ENCODE measurements at places on chromosomes 13 and 19.

DNA sequence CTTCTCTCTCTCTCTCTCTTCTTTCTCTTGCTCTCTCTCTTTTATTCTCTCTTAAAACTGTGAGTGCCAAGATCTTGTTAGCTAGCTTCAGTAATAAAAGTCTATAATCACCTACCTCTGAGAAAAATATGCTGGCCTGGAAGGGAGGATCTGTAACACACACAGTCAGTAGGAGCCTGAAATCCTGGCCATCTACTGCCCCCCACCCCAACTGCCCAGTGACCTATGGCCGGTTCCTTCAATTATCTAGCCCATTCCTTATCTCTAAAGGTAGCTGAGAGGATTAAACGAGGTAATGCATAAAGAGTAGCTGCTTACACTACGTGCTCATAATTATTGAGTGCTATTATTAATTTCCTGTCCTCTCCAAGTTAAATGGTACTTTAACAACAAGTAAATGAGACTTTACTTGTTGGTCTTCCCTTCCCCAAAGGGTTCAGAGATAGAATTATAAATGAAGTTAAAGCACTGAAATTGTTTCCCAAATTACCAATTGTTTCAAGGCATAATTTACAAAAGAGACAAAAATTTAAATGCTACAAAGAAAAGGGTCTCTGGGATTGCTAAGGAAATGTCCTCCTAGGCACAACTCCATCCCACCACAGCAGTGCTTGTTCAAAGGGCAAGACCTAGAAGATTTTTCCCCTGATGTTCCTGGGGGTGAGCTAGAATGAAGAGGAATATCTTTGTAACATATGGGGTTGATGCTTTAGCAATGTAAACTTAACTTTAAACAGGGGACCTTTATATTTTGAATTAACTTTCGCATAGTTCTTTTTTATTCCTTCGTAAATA is 1.8 kb downstream of the LCP1 start:
- DNase-seq, result no peak

GRCh38 chr13:23321535-23322241 is 111.8 kb downstream of the SACS start:
- no peak for DNase-seq

DNA sequence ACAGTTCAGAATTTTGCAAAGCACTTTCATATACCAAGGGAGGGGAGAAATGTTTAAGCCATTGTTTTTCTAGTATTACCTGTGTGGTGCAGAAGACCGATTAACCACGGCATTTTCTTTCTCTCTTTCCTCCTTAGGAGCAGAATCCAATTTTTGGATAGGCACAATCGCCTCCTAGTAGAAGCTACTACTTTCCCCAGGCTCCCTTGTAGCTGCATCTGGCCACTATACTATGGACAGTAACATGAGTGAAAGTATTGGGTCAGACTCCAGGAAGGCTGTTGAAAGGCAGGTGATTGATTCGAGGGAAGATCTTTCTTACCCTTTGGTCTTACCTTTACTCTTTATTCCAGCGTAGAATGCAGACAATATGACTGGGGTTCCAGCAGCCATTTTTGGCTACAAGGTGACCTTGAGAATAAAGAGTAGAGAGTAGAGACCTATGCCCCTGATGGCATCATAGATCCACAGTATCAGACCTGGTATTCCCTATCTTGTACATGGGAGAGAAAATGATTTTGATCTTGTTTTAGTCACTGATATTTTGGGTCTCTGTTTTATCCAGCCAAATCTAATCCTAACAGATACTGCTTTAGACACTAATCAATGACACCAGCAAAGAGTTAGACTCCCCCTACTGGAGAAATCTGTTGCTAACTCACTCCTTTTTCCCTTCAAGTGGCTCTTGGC is 77.0 kb downstream of the LRRC63 start:
- no peak for DNase-seq

DNA sequence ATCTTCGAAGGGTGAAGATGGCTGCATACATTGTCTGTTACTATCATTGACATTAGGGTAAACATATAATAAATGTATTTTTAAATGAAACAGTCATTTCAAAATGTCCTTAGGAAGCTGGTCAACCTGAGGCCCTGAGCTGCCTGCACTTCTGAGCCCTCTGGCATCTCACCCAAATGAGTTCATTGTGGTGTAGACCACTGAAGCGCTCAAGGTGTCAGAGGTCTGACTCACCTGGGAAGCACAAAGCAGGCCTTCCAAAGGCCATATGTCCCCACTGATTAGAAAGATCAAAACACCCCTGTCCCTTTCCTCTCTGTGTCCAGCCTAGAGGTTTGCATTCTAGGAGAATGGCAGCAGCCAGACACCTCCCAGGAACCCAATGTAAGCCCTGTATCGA is 59.6 kb downstream of the COL4A2 start:
- DNase-seq, result no peak

- no peak for DNase-seq
Measured at GRCh38 chr19:7772752-7773291, 9.8 kb downstream of the CLEC4M start.

GRCh38 chr19:31235806-31236205 is 113.4 kb downstream of the TSHZ3 start:
- no peak for DNase-seq

DNA sequence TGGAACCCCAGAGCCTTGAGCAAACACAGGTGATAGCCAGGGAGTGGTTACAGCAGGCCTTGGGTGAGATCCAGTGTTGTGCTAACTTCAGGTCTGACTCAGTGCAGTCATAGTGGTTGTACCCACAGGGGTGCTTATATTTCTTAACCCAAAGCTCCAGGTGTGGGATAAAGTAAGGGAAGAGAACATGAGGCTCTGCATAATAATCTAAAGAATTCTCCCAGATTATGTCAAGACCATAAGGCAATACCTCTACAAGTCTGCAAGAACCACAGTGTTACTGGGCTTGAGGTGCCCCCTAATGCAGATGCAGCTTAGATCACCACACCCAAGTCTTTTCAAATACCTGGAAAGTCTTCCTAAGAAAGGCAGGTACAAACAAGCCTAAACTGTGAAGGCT is 485.4 kb downstream of the RFC3 start:
- no peak for DNase-seq

DNA sequence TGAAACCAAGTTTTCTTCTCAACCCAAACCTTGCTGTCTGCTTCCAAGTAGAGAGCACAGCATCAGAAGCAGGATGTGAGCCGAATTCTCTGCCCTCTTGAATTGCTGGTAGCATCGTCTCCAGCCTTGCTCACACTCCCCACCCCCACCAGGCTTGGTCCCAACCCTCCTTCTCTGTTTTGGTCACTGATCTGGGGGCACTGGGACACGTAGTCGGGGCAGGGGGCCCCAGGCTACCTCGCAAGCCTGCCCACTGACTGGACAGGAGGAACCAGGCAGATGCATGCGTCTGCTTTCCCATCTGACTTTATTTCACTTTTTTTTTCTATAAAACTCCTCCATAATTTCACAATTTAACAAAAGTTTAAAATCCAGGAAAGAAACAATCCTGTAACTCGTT is 69.7 kb downstream of the MLLT1 start:
- DNase-seq, result no peak

DNA sequence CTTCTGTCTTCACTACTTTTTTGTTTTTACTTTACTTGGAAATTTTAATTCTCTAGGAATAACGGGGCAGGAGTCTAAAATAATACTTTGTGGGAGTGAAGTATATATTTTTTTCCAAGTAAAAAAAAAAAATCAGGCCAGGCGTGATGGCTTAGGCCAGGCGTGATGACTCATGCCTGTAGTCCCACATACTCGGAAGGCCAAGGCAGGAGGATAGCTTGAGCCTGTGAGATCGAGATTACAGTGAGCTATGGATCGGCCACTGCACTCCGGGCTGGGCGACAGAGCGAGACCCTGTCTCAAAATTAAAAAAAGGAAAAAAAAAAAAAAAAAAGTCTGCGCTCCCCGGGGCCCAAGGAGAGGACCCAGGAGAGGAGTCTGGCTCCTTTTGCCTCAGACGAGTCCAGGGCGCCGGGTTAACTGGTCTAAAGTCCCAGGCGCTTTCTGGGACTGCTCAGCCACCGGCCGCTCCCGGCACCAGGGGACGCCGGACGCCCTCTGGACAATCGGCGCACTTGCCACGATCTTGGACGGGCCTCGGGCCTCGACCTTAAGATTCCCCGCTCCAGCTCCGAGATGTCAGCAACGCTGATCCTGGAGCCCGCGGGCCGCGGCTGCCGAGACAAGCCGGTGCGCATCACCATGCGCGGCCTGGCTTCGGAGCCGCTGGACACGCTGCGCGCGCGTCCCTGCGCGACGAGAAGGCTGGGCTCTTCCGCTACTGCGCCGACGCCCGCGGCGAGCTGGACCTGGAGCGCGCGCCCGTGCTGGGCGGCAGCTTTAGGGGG is 2.7 kb upstream of the ZFP82 start:
- no peak for DNase-seq

- DNase-seq, result no peak
Measured at GRCh38 chr19:12364391-12365235, 870 bp downstream of the ZNF442 start.

- no peak for DNase-seq
Measured at GRCh38 chr13:32229443-32229842, 85.7 kb downstream of the ZAR1L start.

DNA sequence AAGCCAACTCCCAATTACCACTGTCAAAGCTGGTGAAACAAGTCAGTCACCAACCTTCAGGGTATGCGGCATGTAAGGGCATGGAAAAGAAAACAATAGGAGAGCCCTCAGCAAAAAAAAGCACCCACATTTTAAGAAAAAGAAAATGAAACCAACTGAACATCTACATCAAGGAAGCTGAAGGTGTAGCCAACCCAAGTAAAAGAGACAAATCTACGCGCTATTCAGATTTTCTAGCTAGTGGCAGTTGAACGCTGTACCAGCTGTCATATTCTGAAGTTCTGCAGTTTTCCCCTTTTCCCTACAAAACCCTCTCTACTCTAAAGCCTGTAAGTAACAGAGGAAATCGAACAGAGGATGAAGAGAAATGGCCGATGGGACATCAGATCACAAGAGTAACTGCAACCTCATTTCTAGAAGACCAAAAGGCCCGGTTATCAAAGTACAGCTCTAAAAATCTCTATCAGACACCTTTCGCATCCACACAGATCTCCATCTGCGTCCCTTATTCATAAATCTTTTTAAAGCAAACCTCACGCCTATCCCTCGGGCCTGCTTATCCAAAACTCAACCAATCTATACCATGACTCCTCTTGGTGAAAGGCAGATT is 1.4 kb downstream of the MYCBP2 start:
- DNase-seq, result no peak

DNA sequence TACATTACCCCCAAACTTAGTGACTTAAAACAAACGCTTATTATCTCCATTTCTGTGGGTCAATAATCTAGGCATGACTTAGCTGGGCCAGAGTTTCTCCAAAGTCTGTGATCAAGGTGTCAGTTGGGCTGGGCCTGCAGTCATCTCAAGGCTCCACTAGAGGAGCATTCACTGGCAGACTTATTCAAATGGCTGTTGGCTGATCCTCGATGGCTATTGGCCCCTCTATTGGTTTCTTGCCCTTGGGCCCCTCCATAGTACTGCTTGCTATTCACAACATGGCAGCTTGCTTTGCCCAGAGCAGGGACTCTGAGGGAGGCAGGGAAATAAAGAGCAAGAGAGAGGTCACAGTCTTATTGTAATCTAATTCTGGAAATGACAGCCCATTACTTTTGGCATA is 57.6 kb downstream of the RCBTB2 start:
- DNase-seq, result no peak

DNA sequence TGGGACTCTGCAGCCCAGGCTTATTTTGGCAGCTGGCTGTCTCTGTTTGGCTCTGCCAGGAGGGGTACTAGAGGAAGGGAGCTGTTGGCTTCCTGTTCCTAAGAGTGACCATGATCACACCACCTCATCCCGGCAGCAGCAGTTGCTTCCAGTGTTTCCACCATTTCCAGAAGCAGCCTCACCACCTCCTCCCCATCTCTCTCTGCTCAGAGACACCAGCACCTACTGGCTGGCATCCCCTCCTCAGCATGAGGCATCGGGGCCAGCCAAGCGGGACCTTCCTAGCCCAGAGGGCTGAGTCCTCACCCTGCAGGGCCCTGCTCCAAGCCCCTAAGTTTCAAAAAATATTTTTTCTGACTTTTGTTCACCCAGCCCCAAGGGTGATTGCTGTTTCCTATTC is 59.0 kb downstream of the NUFIP1 start:
- no peak for DNase-seq

DNA sequence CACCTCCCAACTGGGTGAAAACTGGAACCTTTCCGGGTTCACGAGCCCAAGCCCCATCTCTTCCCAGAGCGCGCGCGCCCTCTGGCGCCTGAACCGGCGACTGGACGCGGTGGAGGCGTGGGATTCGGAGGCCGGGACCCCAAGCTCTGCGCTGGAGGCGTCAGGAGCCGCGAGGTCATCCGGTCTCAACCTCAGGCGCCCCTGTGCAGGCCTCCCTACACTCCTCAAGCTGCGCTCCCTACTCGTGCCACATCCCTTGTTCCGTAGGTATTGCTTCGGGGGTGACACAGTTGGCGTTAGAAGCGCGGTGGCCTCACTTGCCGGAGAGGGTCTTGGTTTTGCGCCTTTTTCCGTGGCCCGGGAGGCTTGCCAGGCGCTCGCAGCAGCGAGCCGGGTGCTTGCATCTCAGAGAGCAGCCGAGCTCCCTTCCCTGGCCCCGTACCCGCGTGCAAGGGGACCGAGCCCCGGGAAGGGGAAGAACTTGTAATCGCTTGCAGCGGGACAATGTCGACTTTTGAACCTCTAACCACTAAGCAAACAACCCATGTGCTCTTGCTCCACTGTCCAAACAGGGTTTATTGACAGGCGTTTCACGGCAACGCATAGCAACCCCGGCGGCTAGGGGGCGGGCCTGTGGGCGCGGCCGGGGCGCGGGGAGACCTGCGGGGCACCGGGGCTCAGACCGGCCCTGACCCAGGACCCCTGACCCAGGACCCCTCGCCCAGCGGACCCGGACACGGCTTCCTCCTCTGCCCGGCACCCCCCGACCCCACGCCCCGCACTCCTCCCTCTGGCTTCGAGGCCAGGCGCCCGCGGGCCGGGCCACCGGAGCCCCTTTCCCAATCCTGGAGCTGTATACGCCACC is 8.5 kb downstream of the CDX2 start:
- no peak for DNase-seq

DNA sequence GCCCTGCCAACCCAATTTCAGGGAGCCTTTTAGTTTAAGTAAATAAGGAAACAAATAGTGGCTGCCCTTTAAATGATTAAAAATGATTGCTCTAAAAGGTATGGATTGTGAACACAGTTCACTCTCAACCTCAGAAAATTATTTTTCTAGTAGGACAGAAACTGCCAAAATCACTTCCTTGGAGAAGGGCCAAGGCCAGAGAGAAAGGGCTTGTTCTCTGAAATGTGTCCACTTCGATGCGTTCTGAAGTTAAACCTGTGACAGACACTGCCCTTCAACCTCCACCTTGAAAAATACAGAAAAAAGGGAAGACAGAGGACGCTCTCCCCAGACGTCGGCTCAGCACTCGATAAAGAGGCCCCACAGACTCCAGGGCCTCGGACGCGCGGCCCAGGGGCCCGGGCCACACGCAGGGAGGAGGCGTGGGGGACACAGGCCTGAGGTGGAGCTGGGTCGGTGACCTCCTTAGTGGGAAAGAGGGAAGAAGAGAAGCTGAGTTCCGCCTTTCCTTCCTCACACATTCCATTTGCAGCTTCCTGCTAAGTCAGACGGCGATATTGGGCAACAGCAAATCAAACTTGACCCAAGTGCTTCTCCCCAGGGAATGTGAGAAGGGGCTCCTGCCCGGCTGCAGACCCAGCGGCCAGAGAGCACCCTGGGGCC is 63.6 kb downstream of the RASA3 start:
- no peak for DNase-seq

Measured in CD8-positive, alpha-beta memory T cell (primary cell).